ENCODE measurements at places on chromosomes 7 and 10. TPM values are rescaled to one million over a fixed set of nuclear protein-coding genes. Genes with fewer than 3 reads are reported as not detected.

TAC1 gene
- total RNA-seq, result not detected

GBX1 gene
- total RNA-seq, result not detected

UCMA gene
- not detected for total RNA-seq

COL26A1 gene
- total RNA-seq, result 0.21 TPM

LRRC61 gene
- 15.6 TPM for total RNA-seq

HEPACAM2 gene
- total RNA-seq, result not detected

HELLS gene
- total RNA-seq, result 19.7 TPM

SORCS3 gene
- total RNA-seq, result 2.5 TPM

TEX36 gene
- total RNA-seq, result not detected

RNF32 gene
- total RNA-seq, result 0.10 TPM

TRIM50 gene
- not detected for total RNA-seq

SPAM1 gene
- total RNA-seq, result not detected

RAMP3 gene
- total RNA-seq, result 0.31 TPM

CNPY1 gene
- not detected for total RNA-seq

GPR26 gene
- total RNA-seq, result under 0.01 TPM

NPFFR1 gene
- total RNA-seq, result under 0.01 TPM

ASAH2B gene
- total RNA-seq, result 1.4 TPM

ACBD7 gene
- 0.42 TPM for total RNA-seq

PTPRE gene
- total RNA-seq, result 205 TPM

ZNF488 gene
- total RNA-seq, result not detected

MCM10 gene
- 0.42 TPM for total RNA-seq

Measured in mononuclear cell (primary cell).